ENCODE measurements at places on chromosomes 6 and 20. TPM values are rescaled to one million over a fixed set of nuclear protein-coding genes. Genes with fewer than 3 reads are reported as not detected.

Gene SLC22A2
- polyA plus RNA-seq, result not detected

Gene TNFRSF6B
- polyA plus RNA-seq, result not detected

Gene CCN2
- polyA plus RNA-seq, result not detected

Gene HLA-DRB5
- not detected for polyA plus RNA-seq

Gene BANF2
- polyA plus RNA-seq, result 21.1 TPM

Gene CST1
- polyA plus RNA-seq, result not detected

Gene LAMA4
- polyA plus RNA-seq, result 11.7 TPM

Gene TNF
- polyA plus RNA-seq, result not detected

Gene EDN1
- polyA plus RNA-seq, result 1.9 TPM

Gene ZBTB24
- 2.9 TPM for polyA plus RNA-seq

Gene RNGTT
- polyA plus RNA-seq, result 11.8 TPM

Gene HIVEP1
- polyA plus RNA-seq, result 10.1 TPM

Gene NKX2-2
- polyA plus RNA-seq, result 0.69 TPM

Gene GID8
- 9.5 TPM for polyA plus RNA-seq

Gene AKAP12
- polyA plus RNA-seq, result 50.5 TPM

Gene CD83
- 85.1 TPM for polyA plus RNA-seq

Gene SH3BGRL2
- polyA plus RNA-seq, result 2.0 TPM

Gene RAET1L
- not detected for polyA plus RNA-seq

Gene DAAM2
- polyA plus RNA-seq, result not detected

Gene SRMS
- not detected for polyA plus RNA-seq

Gene CNBD2
- polyA plus RNA-seq, result 0.91 TPM

Gene MUC22
- not detected for polyA plus RNA-seq

Gene HLA-DPB1
- 112 TPM for polyA plus RNA-seq

Gene SLC44A4
- polyA plus RNA-seq, result not detected

Gene FAM209B
- polyA plus RNA-seq, result 0.99 TPM

Gene OSBPL2
- polyA plus RNA-seq, result 45.9 TPM

Gene FAM83D
- polyA plus RNA-seq, result 14.7 TPM

Gene TMEM217
- polyA plus RNA-seq, result 4.2 TPM

Gene THBS2
- polyA plus RNA-seq, result 1.9 TPM

Gene FAM50B
- polyA plus RNA-seq, result 11.8 TPM

Gene MCCD1
- not detected for polyA plus RNA-seq

Gene SLC22A7
- polyA plus RNA-seq, result not detected

Gene TINAG
- not detected for polyA plus RNA-seq

Gene APOM
- polyA plus RNA-seq, result 2.4 TPM

Gene CPXM1
- not detected for polyA plus RNA-seq

Gene AGPAT4
- 0.52 TPM for polyA plus RNA-seq

Gene FYN
- 61.4 TPM for polyA plus RNA-seq

Gene EDEM2
- 10.2 TPM for polyA plus RNA-seq

Gene MAS1
- polyA plus RNA-seq, result not detected

Gene BTN1A1
- polyA plus RNA-seq, result not detected
